CD4-positive, alpha-beta T cell treated with Interleukin-15 for 4 hours (primary cell): ENCODE measurements at places on chromosomes 3 and 15.

- peak; percentile 24 for DNase-seq
These were observed 56.6 kb upstream of the ARHGEF3 start for GRCh38 chr3:56858331-56858730.

DNA sequence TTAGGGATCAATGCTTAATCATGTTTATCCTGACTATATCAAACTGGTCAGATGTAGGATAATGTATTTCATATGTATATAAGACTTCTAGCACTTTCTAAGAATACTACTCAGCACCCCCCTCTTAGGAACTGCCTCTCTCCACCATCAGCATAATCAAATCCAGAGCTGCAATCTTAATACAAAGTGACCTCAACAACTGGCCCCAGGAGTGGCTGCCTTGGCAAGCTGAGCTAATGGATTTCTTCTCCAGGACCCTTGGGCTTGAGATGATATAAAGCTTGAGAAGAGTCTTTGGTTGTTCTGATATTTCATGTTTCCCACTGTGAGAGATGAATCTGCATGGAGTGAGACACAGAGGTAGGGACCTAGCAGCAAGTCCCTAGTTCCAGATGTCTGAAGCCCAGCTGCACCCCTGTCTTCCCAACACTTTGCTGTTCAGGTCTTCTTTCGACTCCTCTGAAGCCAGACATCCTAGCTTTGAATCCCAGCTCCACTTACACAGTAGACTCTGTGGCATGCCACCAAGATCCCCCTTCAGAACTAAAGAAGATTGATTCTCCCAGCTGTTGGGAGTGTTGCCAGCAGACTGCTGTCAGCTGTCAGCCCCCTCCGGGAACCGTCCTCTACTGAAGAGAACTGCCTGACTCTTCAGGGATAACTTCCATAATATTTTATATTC is 309.3 kb upstream of the UBE2E2 start:
- no peak for DNase-seq

DNA sequence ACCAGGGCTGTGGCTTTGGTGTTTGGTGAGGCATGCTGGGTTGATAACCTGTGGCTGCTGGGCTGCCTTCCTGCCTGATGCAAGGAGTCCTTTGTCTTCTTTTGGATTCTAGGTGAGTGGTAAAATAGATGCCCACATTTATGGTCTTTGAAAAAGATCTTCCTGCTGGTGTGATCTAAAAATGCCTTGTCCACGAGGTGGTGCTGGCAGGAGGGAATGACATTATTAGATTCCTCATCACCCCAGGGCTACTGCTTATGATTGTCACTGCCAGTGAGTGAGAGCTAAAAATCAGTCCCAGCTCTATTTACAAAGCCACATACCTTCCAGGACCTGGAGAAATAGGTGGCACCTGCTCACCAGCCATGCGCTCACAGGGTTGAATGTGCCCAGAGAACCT is 355.5 kb upstream of the ROPN1 start:
- DNase-seq = no peak

- DNase-seq = no peak
These were observed 48.9 kb downstream of the SSUH2 start for GRCh38 chr3:8595695-8596115.

DNA sequence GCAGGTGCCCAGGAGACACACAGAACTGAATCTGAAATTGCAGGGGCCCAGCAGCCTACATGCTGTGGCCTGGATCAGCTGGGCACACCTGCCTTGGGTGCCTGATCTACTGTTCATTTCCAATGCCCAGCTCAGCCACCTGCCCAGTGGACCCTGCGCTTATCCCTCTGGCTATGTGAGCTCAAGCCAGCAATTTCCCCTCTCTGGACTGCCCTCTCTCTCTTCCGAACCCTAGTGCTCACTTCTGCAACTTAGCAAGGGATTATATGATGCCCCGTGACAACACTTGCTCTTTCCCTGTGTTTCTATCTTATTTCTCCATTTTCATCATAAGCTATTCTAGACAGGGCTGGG is 276.0 kb downstream of the UACA start:
- no peak for DNase-seq

- DNase-seq = no peak
These were observed 24.1 kb downstream of the PIGB start for GRCh38 chr15:55343168-55343567.

DNA sequence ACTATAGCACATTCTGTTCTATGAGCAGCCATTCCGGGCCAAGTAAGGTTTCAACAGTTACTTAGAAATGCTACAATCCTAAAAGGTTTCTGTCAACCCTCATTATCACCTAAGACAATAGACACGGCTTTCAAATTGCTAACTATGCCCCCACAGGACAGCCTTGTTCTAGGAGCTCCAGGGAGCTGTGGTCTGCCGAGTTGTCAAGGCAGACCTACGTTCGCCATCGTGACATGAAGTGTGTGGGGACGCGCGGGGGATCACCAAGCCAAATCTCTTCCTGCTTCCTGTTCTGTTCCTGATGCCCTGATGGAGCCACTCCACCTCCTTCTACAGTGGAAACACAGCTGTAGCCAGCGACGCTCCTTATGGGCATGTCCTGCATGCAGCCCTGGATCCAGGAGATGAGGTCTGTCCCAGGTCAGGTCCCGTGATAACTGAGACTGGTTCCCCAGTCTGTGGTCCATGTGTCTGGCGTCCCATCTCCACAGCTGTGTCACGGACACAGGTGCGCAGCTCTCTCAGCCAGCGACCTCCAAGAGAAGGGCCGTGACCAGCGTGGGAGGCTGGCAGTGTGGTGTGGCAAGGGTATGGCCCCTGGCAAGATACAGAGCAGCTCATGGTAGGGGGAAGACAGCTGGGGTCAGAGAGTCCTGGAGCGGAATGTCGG is 82.8 kb downstream of the PCSK6 start:
- no peak for DNase-seq

- no peak for DNase-seq
These were observed 514.6 kb upstream of the CNTN3 start for GRCh38 chr3:75129101-75129500.
